ENCODE measurements at places on chromosomes 12 and 14.
A peak's percentile ranks its signal among the peaks of the same experiment; 100 is the strongest.

DNA sequence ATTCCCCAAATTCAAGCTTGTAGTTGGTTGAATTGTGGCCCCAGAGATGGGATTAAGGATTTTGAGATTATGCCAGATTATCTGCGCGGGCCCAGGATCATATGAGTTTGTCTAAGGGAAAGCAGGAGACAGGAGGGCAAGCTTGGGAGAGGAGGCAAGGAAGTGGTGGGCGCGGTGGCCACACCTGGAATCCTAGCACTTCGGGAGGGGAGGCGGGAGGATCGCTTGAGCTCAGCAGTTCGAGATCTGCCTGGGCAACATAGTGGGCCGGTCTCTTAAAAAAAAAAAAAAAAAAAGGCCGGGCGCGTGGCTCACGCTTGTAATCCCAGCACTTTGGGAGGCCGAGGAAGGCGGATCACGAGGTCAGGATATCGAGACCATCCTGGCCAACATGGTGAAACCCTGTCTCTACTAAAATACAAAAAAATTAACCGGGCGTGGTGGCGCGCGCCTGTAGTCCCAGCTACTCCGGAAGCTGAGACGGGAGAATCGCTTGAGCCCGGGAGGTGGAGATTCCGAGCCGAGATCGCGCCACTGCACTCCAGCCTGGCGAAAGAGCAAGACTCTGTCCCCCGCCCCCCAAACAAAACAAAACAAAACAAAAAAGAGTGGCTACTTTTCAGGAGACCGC lies 881 bp upstream of the PUS1 start:
- peak; percentile 29 for DNase-seq

- DNase-seq, result no peak
Measured at GRCh38 chr14:65720743-65721142, 308.2 kb downstream of the FUT8 start.

DNA sequence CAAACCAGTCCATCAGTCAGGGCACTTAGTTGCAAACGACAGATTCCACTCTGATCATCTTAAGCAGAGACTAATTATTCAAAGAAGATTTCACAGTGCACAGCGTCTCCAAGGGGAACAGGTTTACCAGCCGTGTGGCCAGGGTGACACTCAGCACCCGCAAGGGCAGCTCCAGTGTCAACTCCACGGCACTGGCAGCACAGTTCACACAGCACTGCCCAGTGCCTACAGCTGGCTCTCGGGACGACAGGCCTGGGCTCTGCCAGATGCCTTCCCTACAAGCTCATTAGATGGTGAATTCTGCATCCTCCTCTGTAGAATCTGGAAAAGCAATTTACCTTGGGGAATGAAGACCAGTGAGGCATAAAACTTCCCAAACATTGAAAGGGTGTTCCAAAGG lies 4.9 kb downstream of the OR10P1 start:
- DNase-seq, result no peak

DNA sequence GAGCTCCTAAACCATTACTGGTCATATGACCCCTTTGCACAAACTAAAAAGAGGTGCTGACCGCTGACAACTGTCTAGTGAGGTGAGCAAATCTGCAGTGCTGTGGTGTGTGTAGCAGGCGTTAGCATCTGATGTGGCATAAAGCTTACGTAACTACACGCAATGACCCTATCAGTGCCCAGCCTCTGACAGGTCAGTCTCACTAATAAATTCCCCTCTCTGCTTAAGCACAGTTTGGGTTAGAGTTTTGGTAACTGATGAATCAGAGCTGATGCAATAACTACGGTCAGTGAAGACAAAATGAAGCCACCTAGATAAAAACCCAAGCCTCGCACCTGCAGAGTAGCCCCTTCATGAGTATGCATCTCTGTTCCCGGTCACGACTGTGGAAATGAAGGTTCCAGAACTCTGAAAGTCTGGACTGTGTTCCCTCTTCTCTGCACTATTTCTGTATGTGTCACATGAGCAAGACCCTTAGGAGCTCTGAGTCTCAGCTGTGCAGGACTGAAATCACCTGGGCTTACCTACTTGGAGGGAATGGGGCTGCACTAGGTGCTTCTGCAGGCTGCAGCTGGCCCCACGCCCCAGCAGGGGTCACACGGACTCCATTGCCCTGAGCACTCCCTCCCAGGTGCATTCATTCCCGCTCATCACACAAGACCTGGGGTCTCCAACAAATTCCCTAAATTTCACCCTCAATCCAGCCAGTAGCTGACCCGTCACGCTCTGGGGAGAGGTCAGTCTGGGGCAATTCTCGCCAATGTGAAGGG lies 54.4 kb downstream of the RIMBP2 start:
- no peak for DNase-seq

GRCh38 chr14:68795597-68796417 lies 2.9 kb upstream of the ZFP36L1 start:
- peak; percentile 83 for DNase-seq

DNA sequence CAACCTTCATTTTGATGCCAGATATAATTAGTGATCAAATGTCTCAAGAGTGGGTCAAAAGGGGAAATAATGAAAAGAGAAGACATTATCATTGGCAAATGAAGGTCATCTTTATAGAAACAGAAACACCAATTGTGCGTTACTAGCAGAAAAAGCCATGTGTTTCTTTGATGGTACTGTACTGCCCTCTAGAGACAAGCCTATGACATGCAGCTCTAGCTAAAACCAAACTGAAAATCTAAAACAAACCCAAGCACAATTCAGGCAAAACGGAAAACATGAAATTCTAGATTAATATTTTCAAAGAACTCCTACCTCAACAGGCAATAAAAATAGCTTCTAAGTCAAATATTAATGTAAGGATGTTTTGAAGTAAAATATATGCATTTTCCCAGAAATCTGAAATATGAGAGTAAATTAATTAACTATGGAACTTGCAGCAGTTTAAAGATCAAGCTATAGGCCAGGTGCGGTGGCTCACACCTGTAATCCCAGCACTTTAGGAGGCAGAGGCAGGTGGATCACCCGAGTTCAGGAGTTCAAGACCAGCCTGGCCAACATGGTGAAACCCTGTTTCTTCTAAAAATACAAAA lies 115.4 kb downstream of the KLHL28 start:
- peak; percentile 35 for DNase-seq

GRCh38 chr12:124403273-124403672 lies 108.4 kb downstream of the RFLNA start:
- no peak for DNase-seq

DNA sequence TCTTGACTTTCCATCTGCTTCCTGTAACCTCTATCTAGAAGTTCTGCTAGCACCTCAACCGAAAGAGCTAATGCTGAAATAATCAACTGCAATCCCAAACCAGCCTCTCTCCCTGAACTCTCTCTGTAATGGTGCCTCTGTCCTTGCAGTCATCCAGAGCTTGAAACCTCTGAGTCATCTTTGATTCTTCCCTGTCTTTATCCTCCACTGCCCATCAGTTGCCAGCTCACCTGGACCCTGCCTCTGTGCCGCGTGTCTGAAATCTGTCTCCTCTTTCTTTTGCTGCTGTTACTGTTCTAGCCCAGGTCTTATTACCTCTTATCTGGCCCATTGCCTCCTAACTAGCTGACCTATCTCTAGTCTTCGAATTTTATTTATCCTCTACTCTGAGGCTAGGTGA lies 15.5 kb downstream of the CLSTN3 start:
- DNase-seq, result no peak

- DNase-seq, result no peak
Measured at GRCh38 chr14:88476825-88477224, 78.0 kb downstream of the PTPN21 start.

DNA sequence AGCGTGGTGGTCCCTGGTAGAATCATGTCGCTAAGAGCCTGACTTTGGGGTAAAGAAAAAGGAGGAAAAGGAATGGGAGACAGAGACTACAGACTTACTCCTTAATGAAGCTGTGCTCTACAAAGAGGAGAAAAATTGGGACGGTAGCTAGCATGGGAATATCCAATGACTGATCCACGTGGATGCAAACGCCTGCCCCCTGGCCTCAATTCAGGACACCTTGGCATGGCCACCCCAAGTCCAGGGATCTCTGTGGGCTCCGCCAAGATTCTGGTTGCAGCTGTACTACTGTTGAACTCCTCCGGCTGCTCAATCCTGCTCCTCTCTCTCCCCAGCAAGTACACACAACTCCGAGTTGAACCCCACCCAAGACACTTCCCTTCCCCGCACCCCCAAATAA lies 70.5 kb upstream of the DIO3 start:
- no peak for DNase-seq

- no peak for DNase-seq
Measured at GRCh38 chr14:81091139-81091538, 129.6 kb downstream of the GTF2A1 start.

DNA sequence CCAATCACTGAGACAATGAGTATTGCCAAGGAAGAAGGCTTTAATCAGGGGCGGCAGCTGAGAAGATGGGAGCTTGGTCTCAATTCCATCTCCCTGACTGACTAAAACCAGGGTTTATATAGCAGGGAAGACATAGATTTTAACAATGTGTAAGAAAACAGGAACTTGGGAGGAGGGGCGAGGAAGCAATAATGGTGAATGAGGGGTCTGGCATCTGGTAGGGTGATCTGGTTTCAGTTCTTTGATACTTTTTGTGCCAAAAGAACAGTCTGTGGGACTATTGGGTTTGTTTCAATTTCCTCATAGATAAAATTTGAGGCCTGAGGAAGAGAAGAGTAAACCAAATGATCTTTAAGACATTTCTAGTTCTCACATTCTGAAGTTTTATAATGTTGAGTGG lies 49.2 kb downstream of the FUT8 start:
- DNase-seq, result peak; percentile 51

- no peak for DNase-seq
Measured at GRCh38 chr12:113565368-113565767, 93.7 kb upstream of the LHX5 start.

GRCh38 chr14:52259434-52259833 lies 8.1 kb upstream of the PTGDR start:
- no peak for DNase-seq

GRCh38 chr12:91777268-91777992 lies 368.2 kb downstream of the BTG1 start:
- DNase-seq, result peak; percentile 18
